ENCODE measurements at places on chromosomes 3 and 15.

DNA sequence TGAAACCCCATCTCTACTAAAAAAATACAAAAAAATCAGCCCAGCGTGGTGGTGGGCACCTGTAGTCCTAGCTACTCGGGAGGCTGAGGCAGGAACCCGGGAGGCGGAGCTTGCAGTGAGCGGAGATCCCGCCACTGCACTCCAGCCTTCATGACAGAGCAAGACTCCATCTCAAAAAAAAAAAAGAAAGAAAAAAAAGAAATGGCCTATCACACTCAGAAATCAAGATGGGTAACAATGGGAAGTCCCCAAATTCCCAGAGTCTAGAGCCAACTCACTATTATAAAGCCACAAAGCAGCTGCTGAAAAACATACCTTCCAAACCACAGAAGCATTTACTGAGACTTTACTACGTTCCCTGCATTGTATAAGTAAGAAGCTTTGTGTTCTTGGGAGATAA lies 7.5 kb downstream of the HDGFL3 start:
- no peak for DNase-seq

GRCh38 chr3:29185706-29186105 lies 95.2 kb upstream of the RBMS3 start:
- no peak for DNase-seq

DNA sequence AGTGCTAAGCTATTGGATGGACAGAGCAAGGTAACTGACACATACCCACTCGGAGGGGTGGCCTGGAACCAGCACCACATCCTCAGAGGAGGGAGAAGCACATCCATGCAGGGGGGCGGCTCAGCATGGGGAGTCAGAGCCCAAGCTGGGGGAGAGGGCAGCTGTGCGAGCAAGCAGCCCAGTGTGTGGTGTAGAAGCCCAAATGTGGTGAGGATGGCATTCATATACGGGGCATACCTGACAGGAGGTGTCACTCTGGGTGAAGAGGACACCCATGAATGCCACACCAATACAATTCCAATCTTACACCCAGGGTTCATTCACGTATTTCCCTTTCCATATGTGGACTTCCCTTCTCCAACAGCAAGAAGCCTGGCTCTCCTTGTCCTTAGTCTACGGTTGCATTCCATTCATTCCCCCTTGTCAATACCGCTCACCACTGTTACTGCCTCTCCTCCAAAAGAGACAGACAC lies 58.7 kb upstream of the ACAN start:
- DNase-seq: no peak

DNA sequence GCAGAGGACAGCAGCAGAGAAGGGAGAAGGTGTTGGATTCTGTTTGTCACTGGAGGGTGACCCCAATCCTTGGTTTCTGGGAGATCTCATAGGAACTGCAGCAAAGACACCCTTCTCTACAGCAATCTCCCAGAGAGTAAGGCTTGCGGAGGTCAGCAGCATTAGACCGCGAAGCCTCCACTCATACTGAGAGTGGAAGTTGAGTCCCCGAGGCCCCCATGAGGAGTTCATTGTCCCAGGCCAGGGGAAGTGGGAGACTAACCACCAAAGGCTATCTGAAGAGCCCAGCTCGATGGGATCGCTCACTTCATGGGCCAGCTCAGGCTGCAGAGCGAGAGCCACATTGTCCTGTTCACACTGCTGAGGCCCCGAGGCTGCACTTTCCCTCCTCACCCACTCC lies 44.6 kb downstream of the GLDN start:
- no peak for DNase-seq

DNA sequence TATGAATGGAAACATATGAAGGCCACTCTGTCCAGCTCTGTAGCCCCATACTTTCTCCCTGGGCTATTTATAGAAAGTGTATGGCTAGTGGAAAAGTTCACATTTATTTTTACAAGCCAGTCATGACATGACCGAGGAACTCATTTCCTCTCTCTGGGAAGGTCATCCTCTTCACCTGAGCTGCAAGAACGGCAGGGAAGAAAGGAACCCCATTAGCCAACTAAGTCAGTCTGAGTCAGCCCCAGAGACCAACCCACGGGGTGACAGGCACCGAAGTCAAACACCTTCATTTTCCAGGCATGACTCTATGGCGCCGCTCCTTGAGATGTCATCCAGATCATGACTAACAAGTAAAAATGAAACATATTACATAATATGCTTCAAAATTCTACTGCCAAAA lies 4.8 kb downstream of the PAQR9 start:
- no peak for DNase-seq

- peak; percentile 36 for DNase-seq
Observed at GRCh38 chr3:73056014-73056844, 5.2 kb upstream of the EBLN2 start.

DNA sequence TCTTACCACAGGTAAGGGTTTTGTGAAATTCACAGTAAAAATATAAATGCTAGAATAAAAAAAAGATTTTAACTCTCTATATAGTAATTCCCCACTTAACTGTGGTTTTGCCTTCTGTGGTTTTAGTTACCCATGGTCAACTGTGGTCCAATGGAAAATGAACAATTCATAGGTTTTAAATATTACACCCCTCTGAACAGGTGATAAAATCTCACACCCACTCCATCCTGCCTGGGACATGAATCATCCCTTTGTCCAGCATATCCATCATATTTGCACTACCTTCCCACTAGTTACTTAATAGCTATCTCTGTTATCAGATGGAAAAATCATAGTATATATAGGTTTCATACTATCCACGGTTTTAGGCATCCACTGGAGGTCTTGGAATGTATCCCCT lies 49.2 kb downstream of the HDGFL3 start:
- DNase-seq: no peak

- DNase-seq: no peak
Observed at GRCh38 chr15:27429577-27429976, 458.6 kb downstream of the GABRG3 start.

- no peak for DNase-seq
Observed at GRCh38 chr3:170517242-170517945, 68.5 kb downstream of the SLC7A14 start.

DNA sequence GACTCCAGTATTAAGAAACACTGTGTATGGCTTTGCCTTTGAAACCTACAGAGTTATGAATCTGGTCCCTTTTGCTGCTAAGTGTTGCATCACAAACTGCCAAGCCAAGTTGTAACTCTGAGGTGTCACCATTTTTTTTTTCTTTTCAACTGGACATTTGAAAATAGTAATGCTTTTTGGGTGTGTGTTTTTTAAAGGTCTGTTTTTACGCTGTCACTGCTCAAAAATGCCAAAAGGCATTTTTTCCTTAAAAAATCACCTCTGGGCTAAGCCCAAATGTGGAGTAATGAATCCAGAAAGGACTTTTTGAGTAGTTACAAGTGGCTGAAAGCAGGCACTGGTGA lies 9.5 kb downstream of the SMAD3 start:
- no peak for DNase-seq

DNA sequence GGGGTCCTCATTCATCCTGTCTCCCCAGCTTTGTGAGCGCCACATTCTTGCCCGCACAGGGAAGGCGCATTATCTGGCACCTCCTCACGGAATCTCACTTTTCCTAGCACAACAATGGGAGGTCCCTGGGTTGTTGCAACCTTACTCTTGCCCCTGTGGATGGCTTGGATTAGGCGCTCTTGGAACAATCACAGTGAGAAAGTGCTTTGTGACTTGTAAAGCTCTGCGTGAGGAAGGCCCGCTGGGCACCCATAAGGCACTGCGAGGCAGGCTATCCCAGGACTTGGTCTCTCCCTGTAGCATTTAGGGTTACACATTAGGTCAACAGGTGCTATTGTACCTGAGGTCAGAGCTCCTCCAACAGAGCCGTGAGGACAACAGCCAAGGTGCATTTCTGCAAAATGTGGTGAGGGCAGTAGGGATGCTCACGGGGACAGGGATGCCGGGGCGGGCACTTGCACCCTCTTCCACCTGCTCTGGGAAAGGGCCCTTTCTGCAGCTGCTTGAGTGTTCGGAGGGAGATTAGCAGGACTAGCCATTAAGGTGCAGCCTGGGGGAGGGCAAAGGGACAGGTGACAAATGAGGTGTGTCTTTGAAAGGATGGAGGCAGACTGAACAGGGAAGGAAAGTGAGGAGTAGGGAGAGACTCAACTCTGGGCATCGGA lies 13.9 kb upstream of the LRRC15 start:
- DNase-seq: no peak

DNA sequence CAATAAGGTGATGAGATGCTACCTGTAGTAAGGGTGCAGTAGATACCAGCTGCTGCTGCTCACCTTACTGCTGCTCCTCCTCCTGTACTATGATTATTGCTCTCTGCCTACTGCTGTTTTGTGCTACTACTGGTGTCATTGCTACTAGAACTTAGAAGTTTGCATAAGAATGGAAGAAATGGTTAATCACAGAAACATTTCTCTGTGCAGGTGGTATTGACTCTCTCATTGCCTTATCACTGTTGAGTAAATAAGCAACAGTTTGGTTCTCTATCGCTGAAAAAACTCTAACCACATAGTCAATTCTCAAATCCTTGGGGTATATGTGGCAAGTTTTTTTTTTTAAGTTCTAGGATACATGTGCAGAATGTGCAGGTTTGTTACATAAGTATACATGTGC lies 16.5 kb downstream of the MITF start:
- DNase-seq: no peak

DNA sequence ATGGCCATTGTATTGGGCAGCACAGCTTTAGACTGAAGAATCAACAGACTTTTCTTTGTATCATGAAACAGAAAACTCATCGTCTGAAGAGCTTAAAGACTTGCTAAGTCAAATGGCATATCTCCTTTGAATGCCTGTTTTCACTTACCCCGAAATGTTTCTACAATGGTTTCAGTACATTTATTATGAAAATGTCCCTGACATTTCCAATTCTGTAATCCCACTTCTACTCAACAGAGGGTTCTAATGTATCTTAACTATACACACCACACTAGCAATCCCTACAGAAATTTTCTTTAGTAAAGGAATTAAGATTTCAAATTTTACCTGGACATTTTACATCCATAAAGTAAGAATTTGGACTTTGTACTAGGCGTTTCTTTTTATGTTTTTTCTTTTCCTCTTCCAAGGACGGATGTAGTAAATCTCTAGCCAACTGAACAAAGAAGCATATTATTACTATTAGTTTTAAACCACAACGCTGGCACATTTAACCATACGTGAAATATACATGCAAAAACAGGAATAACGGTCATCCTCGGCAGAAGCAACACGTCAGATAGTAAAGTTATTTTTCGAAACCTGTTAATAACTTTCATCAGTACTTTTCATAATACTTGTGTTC lies 1.1 kb downstream of the RPS27L start:
- DNase-seq: no peak

GRCh38 chr15:57387564-57388076 lies 11.3 kb downstream of the CGNL1 start:
- peak; percentile 26 for DNase-seq

- no peak for DNase-seq
Observed at GRCh38 chr3:143552851-143553250, 295.4 kb downstream of the SLC9A9 start.

DNA sequence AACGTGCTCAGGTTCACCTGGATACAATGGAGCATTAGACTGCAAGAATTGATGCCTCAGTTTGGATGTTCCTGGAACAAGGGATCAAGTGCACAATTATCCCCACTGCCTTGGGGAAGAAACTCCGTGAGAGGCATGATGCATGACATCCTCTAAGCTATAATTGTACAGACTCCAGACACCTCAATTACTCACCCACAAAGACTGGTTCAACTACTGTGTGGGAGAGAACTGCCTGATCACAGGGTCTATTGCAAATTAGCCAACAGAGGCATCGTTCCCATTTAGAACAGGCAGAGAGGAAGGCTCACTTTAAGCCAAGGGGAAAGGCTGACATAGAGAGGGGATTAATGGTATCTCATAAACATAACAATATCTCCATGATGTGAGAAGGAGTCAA lies 43.5 kb downstream of the ARRDC4 start:
- DNase-seq: no peak

DNA sequence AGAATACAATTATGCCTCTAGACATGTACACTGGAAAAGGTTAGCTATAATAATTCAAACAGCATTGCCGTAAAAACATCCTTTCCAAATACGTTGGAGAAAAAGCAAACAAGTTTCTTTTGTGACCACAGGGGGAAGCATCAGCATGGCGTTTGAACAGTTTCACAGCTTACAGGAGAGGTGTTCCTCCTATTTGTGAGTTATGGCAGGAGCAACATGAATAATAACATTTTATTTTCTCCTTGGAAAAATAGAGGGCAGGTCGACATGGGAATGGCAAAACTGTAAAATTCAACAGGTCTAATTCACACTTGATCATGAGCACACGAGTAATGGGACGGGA lies 39.7 kb upstream of the GADL1 start:
- peak; percentile 89 for DNase-seq

- DNase-seq: peak; percentile 42
Observed at GRCh38 chr3:11060500-11061251, 68.1 kb downstream of the SLC6A1 start.

GRCh38 chr15:75867449-75867848 lies 24.2 kb downstream of the UBE2Q2 start:
- DNase-seq: no peak

DNA sequence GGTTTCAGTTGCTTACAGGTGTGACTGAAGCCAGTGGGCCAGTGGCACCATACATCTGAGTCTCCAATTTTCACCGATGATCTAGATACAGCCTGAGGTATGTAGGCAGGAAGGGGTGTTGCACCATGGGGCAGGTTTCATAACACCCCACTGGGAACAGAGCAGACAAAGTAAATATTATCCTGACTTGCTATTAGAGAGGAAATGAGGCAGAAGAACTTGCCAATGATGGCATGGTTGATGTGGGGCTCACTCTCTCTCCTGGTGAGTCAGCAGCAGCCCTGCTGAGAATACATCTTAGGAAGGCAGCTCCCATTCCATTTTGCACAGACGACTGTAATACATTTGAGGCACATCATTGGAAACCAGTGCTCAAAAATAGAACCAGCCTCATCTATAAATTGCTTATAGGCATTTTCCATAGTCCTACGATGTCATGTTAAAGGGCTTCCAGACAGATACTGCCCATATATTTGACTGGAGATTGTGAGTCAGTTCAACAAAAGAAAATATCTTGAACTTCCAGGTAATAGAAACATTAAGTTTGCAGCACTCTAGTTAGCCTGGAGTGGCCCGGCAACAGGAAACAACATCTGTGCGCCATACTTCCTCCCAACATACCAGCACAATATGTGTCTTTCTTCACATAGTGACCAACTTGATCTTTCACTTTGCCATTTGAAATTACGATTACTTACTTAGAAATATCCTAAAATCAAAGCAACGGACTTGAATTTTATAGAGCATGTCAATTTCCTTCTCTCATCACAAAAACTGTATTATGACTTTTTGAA lies 175.5 kb downstream of the NECTIN3 start:
- DNase-seq: no peak

GRCh38 chr3:24945563-24945962 lies 450.9 kb upstream of the THRB start:
- no peak for DNase-seq

GRCh38 chr15:94162939-94163338 lies 68.4 kb upstream of the MCTP2 start:
- no peak for DNase-seq

GRCh38 chr3:122271246-122271898 lies 53.7 kb upstream of the CSTA start:
- no peak for DNase-seq

DNA sequence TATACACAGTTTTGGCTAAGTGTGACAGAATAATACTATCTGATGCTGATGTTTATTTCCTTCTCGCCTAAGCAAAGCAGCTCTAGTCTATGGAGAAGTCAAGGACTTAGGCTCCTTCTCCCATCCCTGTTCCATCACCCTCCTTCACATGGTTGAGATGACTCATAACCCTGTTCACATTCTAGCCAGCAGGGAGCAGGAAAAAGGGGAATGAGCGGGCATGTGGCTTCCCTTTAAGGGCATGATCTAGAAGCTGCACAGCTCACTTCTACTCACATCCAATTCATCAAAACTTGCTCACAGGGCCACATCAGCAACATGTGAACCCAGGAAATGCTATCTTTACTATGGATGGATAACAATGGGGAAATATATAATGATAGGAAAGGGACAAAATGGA lies 40.9 kb downstream of the CBLB start:
- DNase-seq: no peak

Measured in NCI-H1092 treated with DMSO at 0.1 percent for 48 hours (cell line).